ENCODE measurements at places on chromosomes 7 and 10.

DNA sequence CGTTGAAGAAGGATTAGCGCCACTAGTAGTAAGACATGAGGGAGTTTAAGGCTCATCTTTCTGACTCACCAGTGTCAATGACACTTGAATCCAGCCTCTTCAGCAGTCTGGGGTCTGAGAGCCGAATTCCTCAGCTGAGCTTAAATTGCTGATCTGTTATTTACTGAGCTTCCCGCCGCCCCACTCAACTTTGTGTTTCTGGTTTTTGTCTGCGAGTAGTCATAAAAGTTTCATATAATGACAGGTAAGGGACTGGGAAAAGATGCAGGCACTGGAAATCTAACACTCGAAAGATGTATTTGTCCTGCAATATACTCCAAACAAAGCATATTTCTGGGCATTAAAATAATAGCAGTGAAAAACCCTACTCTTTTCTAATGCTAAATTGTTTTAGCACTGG lies 51.2 kb upstream of the RELN start:
- DNase-seq, result no peak

DNA sequence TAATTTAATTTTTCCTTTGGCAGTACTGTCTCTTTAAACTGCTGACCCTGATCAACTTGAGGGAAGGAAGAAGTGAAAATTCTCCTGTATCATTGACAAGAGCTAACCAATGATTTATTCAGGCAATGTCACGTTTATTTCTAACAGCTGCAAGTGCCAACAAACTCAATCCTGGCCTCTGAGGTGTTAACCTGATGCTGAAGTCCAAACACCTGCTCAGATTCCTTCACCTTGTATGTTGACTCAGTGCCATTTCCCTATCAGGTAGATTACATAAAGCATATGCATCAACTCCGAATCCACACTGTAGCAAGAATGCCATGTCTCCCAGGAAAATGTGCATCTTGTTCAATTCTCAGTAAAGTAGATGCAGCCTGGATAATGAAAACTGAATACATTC lies 820.0 kb downstream of the XPNPEP1 start:
- DNase-seq, result no peak

DNA sequence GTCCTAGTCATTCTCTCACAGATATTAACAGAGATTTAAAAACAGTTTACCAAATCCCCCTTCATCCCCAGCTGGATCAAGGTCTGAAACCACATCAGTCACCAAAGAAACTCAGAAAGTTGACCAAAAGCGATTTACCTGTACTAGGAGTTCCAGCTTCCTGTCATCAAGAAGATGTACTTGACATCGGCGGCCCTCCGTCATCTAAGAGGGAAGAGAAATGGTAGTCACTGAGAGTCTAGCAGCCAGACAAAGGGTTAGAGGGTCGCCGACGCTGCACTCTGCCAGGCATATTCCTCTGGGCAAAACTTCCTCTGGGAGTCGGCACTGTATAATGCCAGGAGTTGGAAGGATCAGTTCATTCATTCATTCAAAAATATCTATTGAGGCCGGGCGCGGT lies 271.9 kb downstream of the PRPF18 start:
- DNase-seq, result no peak

GRCh38 chr10:6399231-6399741 lies 180.8 kb downstream of the PRKCQ start:
- DNase-seq, result no peak

- no peak for DNase-seq
Measured at GRCh38 chr10:5810225-5810624, 3.0 kb downstream of the GDI2 start.

GRCh38 chr7:27194002-27194352 lies 5.9 kb downstream of the HOXA13 start:
- DNase-seq, result no peak

DNA sequence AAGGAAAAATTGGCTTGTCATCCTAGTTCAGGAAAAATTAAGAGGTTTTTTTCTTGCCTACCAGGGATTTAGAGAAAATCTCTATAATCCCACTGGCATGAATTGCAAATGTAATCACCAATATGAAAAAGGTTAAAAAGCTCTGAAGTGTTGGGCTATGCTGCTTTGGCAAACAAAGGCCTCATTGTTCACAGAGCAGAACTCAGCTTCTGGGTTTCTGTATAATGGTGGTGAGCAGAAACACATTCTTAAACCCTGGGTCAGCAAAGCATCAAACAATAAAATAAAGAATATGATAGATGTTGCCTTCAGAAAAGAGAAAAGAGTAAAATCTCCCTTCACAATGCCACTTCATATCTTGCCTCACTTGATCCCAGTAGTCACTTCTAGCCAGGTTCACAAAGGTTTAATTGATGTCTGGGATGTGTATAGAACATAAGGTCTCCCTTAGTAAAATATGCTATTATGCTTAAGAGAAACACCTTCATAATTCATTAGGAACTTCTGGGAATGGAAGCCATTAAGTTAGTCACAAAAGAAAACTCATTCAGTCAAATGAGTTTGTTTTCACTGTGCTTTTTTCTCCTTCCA lies 1255.5 kb upstream of the PHF14 start:
- no peak for DNase-seq

GRCh38 chr7:70720191-70720873 lies 411.6 kb upstream of the GALNT17 start:
- no peak for DNase-seq

- no peak for DNase-seq
Measured at GRCh38 chr10:23381298-23382040, 36.9 kb upstream of the C10orf67 start.

DNA sequence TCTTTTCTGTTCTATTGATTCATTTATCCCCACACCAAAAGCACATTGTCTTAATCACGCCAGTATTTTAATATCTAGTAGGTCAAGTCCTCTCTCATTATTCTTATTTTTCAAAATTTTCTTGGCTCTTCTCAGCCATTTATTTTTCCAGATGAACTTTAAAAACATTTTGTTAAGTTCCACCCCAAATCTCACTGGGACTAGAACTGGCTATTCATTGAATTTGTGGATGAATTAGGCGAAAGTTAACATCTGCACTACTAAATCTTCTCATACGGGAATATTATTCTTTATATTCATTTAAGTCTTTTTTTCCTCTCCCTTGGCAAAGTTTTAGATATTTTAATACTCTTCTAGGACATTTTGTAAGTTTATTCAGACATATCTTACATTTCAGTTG lies 295.2 kb upstream of the MGMT start:
- DNase-seq, result no peak

- DNase-seq, result no peak
Measured at GRCh38 chr10:30435073-30435422, 1.1 kb downstream of the MAP3K8 start.

GRCh38 chr10:89219513-89220218 lies 12.5 kb upstream of the CH25H start:
- no peak for DNase-seq

- no peak for DNase-seq
Measured at GRCh38 chr10:60203993-60204618, 185.6 kb downstream of the ANK3 start.

- DNase-seq, result no peak
Measured at GRCh38 chr7:90613088-90613498, 17.0 kb downstream of the CDK14 start.

DNA sequence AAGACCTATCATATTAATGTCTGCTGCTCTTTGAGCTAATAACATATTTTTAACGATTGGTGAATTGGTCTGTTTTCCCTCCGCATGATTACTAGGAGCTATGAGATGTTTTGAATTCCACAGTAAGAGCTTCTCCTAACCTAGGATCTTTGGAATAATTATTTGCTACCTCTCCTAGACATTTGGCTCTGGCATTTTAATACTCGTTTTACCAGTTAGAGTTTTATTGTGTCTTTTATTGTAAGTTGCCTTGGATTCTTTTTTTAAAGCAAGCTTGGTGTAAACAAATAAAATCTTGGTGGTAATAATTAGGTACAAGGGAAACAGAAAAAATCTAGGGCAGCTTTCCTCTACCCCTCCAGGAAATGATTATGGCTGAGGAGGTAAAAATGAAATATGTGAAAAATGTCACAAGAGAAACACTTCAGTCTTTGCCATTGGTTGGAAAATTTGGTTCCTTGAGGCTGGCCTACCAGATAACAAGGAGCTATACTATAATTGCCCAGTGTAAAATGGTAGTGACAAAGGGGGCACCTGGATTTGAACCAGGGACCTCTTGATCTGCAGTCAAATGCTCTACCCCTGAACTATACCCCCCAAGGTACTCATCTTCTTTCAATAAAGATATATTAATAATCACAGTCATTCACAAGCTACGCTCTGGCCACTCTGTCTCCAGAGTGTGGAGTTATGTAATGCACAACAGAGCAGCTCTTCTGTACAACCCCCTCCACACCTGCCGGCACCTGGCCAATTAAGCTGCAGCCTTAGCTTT lies 85.4 kb downstream of the ZNF777 start:
- no peak for DNase-seq

GRCh38 chr10:26157734-26158133 lies 58.8 kb upstream of the GAD2 start:
- DNase-seq, result no peak

DNA sequence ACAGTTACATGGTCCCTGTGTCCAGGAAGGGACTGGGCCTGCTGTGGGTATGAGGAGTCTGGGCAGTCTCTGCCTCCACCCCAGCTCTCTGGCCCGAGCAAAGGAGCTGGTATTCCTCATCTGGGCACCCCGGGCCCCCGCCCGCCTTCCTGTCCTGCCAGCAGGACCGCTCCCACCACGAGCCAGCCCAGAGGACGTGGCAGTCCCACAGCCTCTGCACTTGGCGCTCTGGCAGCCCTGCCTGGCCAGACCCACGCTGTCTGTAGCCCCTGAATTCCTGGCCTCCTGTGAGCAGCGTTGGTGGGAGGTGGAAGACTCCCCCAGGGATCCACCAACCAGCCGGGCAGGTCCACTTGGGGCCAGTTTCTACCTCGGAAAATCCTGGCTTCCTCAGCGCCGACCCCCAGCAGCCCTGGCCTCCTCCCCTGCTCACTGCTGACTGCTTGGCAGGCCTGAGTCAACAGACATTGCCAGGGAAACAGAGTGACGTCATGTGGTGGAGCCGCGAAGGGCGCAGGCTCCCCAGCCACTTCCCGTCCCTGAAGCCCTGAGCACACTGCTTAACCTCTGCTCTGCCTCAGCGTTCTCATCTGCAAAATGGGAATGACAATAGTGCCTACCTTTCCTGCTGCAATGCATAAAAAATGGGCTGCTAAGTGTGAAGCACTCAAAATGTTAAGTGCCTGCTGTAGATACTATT lies 21.6 kb upstream of the LIMK1 start:
- peak; percentile 46 for DNase-seq

- DNase-seq, result no peak
Measured at GRCh38 chr7:51316262-51316665, 345 bp downstream of the COBL start.

GRCh38 chr10:66698069-66698468 lies 227.8 kb upstream of the LRRTM3 start:
- no peak for DNase-seq

- no peak for DNase-seq
Measured at GRCh38 chr7:116403265-116403664, 96.3 kb upstream of the CAV2 start.

DNA sequence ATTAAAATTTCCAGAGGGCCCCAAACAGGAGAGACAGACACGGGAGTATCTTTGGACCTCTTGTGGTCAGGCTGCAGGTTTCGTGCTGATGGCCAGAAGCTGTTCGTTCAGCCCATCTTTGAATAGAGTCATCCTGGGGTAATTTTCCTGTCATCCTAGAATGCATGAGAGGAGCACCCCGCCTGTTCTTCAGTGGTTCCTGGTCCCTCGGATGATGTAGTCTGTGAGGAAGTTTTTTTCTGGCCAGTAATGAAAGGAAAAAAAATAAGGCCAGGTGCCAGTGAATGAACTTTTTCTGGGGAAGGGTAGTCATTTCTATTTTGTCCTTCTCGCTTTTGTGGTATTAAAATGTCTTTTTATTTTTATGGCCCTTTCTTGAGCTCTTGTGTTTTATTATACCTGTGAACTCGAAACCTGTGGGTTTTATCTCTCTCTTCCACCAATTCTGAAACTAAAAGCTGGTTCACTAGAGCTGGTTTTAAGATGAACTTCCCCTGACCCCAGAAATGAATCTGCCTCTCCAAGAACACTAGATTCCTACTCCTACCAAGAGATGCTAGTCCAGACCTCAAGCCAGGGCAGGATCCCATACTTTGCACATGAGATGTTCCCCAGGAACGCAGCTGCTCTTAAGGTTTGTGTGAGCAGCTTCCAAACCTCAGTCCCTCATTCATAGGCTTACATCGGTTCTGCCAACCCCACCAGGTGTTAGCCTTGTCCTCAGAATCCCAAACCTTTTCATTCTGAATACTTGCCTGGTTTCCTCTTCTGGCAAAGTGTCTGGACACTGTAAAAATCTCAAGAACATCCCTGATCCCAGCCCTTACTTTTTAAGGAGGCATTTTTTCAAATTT lies 15.4 kb upstream of the MEST start:
- DNase-seq, result no peak

- DNase-seq, result no peak
Measured at GRCh38 chr7:16803881-16804673, 722 bp downstream of the AGR2 start.

GRCh38 chr10:33487014-33487776 lies 152.7 kb upstream of the NRP1 start:
- DNase-seq, result no peak

GRCh38 chr10:34177445-34177844 lies 637.7 kb downstream of the PARD3 start:
- no peak for DNase-seq

DNA sequence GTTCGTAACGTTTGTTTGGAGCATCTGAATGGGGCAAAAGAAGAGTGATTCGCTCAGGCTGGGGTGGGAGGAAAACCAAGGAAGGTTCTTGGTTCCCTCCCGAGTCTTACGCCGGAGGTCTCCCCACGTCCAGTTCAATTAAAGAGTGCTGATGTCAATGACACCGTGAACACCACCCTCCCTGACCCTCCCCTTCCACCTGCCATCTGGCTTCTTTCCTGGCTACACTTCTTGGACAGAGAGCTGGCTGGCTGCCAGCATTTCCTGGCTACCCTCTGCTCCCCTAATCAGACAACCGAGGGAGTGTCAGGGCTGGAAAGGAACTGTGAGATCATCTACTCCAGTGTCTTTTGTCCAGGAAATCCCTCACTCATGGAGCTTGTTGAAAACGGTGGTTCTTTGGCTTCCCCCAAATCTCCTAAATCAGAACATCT lies 24.1 kb upstream of the FFAR4 start:
- DNase-seq, result no peak

GRCh38 chr10:112797197-112797596 lies 152.8 kb upstream of the TCF7L2 start:
- DNase-seq, result no peak

GRCh38 chr10:120949609-120950031 lies 98.5 kb downstream of the WDR11 start:
- DNase-seq, result no peak

- no peak for DNase-seq
Measured at GRCh38 chr10:23694921-23695824, 256.3 kb downstream of the OTUD1 start.

GRCh38 chr7:101099969-101100781 lies 14.9 kb downstream of the TRIM56 start:
- DNase-seq, result peak; percentile 55

DNA sequence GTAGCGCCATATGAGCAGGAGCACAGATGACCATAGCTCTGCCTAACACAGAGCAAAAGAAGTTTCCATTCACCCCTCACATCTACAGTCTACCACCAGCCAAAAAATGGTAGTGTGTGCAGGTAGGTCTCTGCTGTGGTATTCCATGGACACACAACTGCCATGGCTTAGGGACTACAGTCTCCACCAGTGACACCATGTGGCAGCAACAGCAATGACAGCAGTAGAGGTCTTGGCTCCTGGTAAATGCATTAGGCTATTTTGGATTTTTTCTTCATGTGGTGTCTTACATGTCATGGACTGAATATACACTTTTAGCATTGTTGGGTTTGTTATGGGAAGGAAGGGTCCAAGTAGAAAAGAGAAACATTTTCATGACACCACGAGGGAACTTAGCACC lies 70.1 kb upstream of the CABCOCO1 start:
- no peak for DNase-seq

- no peak for DNase-seq
Measured at GRCh38 chr10:124688386-124688785, 55.8 kb downstream of the FAM53B start.

Measured in stimulated activated CD4-positive, alpha-beta T cell treated with anti-CD3 and anti-CD28 coated beads, Interleukin-15, amount 100 ng/mL, for 48 hours (primary cell).